Spinal cord (tissue), 10 donors: ENCODE measurements at places on chromosomes 5 and 9. TPM values are rescaled to one million over a fixed set of nuclear protein-coding genes. Genes with fewer than 3 reads are reported as not detected.

CBY3 gene
- total RNA-seq, result not detected

DNA sequence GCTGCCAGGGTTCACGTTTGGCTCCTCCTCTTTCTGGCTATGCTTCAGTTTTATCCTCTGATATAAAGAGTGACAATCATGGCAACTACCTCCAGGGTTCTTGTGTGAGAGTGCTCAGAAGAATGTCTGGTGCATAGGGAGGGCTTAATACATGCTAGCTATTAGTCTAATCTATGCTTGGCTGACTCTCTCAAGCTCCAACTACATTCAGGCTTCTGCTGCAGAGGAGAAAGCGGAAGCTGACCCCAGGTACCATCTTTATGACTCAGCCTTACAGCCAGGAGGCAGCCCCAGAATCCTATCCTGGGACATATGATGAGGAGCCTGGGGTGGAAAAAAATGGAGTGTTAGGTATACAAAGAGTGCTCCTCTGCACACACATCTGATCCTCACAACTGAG is 32.1 kb upstream of the RASGRF2 start:
- no peak for DNase-seq

DNA sequence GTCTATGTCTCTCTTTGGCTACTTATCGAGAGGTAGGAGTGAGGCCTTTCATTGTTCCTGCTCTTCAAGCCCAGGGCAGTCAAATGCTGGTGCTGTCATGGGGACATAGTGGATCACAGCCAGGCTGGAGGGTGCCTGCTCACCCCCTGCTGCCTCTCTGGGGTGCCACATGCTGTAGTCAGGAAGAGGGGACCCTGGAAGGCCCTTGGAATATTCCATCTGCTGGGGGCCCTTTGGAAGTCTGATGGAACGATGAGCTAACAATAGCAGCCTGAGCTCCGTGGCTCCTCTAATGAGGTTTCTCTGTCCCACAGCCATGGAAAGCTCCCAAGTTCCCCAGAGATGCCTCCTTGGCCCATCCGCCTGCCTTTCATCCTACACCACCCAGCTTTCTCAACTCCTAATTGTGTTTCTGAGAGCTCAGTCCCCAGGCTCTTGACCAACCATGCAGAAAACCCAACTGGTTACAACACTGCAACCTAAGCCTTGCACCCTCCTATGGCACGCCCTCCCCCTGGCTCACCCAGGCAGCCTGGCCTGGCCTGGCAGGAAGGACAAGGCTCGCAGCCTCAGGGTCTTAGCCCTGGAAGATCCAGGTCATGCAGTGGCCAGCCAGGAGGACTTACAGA is 91.7 kb downstream of the NRG2 start:
- DNase-seq, result no peak

MTRR gene
- total RNA-seq, result 37.0 TPM

DNA sequence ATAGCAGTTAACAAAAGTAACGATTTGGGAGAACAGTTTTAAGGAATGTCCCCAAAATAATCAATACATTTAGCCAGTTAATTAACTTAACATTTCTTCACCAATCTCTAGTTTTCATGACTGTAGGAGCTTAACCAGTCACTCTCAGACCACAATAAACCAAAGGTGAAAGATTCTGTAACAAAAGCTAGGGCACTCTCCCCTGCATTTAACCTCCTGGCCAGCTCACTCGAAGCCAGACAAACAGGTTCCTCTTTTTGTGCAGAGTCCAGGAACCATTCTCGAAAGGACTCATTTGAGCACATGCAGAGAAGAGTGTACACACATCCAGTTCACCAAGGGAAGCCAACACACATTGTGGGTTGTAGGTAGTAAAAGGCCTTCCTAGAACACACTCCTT is 6.5 kb downstream of the IL7R start:
- no peak for DNase-seq
